ENCODE measurements at places on chromosomes 1 and 21.

DNA sequence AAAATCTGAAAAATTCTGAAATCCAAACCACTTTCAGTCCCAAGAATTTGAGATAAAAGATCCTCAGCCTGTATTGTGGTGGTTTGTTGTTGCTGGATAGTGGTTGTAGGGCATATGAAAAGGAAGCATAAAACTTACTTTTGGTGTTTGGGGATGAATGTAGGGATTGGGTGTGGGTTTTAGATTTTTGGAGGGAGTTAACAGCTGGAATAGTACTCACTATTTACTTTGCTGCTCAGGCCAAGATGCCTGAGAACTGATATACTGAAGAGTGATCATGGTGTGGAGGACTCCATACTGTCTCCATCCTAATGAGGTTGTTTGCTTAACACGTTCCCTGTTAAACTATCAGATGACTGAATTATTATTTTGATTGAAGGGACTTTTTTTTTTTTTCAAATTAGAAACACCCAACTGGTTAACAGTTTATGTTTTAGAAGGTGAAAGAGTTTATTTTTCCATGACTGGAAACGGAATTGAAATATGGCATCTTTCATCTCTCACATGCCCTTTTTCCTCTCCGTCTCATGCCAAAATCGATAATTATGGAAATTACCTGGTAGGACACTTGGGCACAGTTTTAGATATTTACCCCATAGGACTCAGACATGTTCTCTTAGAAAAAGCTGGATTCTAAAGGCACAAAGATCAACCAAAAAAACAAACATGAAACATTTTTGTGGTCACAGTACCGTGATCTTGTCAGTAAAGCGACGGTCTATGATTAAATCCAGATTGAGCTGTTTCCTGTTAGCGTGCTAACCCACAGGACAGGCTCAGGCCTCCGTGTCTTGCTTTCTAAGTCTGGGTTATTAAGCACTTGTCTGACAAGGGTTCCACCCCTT, 37.3 kb downstream of the RGL1 start:
- no peak for DNase-seq

- DNase-seq = no peak
Measured at GRCh38 chr1:41925712-41926111, 7.0 kb upstream of the HIVEP3 start.

- no peak for DNase-seq
Measured at GRCh38 chr1:152954436-152954835, 7.4 kb downstream of the SPRR5 start.

DNA sequence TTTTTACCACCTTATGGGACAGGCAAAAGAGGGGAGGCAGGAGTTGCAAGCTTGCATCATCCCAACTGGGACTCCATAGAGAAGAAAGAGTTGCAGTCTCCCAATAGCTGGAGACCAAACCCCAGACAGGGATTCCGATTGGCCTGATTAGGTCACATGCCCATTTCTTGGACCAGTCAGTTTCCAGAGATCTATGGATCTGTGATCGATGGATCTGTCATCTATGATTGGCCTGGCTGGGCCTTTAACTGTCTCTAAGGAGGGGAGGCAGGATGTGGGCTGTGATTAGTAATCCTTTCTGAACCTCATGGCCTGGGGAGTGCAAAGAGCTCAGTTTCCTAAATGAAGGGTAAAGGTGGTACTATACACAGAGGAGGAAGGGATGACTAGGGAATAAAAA, 252.1 kb downstream of the MATN1 start:
- no peak for DNase-seq

DNA sequence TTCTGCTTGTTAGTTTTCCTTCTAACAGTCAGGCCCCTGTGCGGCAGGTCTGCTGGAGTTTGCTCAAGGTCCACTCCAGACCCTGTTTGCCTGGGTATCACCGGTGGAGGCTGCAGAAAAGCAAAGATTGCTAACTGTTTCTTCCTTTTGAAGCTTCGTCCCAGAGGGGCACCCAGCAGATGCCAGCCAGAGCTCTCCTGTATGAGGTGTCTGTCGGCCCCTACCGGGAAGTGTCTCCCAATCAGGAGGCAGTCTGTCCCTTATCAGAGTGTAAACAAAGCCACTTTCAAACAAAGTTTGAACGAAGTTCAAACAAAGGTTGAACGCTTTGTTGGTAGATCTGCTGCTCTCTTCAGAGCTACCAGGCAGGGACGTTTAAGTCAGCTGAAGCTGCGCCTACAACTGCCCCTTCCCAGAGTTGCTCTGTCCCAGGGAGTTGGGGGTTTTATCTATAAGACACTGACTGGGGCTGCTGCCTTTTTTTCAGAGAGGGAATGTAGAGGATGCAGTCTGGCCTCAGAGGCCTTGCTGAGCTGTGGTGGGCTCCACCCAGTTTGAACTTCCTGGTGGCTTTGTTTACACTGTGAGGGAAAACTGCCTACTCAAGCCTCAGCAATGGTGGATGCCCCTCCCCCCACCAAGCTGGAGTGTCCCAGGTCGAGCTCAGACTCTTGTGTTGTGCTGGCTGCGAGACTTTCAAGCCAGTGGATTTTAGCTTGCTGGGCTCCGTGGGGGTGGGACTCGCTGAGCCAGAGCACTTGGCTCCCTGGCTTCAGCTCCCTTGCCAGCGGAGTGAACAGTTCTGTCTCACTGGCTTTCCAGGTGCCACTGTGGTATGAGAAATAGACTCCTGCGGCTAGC, 401.8 kb downstream of the SRGAP2C start:
- no peak for DNase-seq

DNA sequence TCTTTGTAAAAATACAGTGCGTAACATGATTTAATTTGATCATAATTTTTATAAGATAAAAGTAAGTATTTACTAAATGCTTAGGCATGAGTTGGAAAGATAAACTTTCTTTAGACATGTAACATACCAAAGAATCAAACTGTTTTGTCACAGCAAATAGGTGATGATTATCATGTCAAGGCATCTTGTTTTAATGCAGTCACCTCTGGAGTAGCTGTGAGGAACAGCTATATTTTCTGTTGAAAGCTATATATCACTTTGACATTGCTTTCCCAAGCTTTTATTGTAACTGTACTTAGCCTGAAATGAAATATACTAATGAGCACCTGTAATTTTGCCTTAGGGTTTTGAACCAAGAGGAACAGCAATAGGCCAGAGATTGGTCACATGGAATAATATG, 151.9 kb downstream of the TLR5 start:
- DNase-seq = no peak

DNA sequence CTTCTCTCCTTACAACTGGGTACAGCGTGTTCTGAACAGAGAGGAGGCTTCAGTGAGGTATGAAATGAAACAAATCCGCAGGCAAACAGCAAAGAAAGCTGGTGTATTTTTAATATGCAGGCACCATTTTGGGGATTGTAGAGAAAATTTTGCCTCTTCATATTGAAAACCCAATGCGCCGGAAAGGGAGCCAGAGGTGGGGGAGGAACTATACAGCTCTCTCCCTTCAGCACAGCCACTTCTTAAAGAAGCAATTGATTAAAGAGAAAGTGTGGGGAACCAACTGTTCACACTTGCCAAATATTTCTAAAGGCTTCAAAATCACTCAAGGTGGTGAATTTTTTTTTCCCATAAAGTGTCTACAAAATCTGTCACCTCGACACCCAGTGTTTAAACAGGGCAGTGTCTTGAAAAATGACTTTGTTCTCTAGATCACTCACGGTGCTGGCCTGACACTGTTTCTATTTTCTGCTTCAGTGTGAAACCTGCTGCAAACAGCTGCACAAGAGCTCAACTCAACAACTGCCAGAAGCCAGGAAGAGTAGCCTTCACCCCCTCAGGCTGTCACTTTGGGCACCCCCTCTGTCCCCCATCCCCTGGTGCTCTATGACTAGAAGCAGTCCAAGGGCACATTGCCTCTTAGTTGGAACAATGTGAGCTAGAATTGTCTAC, 123.8 kb upstream of the CTTNBP2NL start:
- DNase-seq = no peak

GRCh38 chr1:76023669-76024435, 50.7 kb upstream of the ST6GALNAC3 start:
- DNase-seq = no peak

DNA sequence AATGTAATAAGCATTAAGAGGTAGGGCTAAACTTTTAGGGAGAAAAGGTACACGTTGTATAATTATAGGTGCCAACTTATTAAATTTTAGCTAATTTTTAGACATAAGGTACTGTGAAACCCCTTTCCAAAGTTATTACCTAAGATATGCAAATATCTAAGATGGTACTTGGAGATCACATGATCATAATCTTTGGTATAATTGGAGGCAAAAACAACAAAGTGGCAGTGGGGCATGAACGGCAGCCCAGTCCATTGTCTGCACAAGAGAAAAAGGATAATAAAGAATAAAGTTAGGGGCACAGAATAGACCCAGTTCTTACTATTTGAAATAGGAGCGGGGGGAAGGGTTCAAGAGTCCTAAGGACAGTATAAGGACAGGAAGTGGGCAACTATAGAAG, 51.2 kb downstream of the DESI2 start:
- DNase-seq = no peak

DNA sequence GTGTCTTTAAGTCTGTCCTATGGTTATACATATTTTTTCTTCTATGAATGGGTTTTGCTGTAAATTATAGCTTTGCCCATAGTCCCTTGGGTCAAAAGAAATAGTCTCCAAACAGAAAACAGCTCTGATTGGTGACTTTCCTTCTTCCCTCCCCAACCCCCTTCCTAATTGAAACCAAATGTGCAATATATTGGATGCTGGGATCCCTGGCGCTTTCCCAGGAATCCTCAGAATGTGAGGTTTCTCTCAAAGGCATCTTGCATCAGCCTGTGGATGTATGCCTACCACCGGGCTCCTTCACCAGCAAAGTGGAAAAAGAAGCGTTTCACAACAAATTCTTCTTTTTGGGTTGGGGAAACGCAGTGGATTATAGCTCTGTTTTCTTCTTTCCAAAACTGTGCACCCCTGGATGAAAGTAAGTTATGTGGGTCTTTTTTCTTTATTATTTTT, at the start of gene DDR2:
DDR2 (plus strand) TSS at position 248 of the 450 bp plus-strand sequence. CDS start 86,600 bp downstream, outside the sequence.
- DNase-seq = no peak

GRCh38 chr1:174676856-174677255, 229.1 kb downstream of the GPR52 start:
- no peak for DNase-seq

DNA sequence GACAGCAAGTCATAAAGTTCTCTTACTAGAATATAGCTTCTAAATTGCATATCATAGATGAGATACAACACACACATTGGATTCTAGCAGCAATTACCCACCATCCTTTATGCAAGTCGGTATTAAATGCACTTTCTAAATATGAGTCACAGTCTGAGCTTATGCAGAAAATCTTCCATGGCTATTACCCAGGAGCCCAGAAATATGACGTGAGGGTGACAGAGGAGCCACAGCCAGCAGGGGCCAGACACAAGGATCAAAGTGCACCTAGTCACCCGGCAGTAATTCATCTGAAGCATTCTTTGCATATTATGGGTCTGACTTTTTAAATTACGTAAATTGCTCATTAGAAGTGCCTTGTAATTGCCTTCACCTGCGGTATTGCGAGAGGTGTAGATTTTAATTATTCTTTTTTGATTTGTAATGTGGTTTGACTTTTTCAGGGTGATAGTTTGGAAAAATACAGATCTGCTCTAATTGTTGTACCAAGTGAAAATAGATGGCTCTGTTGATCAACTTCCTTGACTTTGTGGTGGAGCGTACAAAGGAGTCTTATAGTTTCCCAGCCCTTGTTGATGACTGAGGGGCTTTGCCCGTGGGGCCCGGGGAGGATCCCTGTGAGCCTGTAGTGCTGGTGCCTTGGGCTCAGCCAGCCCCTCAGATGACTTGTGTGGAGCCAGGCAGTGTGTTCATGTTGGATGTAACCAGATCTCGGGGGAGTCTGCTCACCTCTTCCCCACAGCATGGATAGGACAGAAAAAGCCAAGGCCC, 470.0 kb upstream of the VAMP3 start:
- DNase-seq = no peak

DNA sequence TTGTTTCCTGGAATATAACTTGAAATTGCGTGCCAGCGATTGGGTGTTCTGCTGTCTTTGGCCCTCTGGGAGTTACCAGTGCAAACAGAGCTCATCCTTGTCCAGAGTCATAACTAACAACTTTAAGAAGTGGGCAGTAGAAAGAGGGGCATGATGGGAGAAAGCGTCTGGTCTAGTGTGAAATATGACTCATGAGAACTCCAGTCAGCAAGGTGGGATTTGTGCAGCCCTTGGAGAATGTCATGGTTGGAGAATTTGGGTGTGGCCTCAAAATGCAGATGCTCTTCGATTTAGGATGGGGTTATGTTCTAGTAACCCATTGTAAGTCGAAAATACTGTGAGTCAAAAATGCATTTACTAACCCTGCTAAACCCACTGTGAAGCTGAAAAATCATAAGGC, 12.9 kb downstream of the ATP1B1 start:
- no peak for DNase-seq

DNA sequence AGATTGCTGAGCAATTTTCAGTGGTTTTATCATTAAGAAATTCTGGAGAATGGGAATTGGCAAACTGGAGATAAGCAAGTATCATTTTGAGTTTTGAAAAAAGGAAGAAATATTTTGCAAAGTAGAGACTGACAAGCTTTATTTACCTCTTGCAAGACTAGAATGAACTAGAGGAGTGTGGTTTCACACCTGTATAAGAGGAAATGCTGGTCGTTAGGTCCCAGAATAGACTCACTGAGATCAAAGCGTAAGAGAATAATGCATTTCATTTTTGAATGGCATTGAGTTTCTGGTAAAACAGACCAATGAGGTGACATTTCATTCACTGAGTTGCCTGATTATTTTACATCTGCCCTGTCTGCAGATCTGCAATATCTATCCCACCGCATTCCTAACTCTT, 308.1 kb downstream of the ADGRL2 start:
- DNase-seq = no peak

GRCh38 chr21:37534431-37534830, 167.9 kb downstream of the DYRK1A start:
- no peak for DNase-seq

- DNase-seq = no peak
Measured at GRCh38 chr1:244599937-244600350, 53.0 kb upstream of the DESI2 start.

- DNase-seq = peak; percentile 65
Measured at GRCh38 chr1:67429011-67429527, 1.1 kb downstream of the SERBP1 start.

DNA sequence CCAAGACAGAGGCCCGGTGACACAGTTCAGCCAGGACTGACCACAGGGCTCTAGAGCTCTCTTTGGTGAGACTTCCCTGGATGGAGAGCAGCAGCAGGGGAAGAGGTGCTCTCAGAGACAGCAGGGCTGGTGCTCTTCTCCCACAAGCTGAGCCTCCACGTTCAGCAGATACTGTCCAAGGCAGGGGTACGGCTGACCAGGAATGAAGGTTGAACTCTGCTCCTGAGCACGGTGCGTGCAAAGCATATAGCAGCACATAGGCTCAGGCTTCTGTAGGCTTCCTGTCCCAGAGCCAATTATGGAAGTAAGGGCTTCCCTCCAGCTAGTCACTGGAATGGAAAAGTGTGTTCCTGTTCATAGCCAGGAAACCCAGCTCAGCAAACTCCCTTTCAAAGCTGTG, 23.9 kb downstream of the DMBX1 start:
- no peak for DNase-seq
